ENCODE measurements at places on chromosomes 16 and 17.

DNA sequence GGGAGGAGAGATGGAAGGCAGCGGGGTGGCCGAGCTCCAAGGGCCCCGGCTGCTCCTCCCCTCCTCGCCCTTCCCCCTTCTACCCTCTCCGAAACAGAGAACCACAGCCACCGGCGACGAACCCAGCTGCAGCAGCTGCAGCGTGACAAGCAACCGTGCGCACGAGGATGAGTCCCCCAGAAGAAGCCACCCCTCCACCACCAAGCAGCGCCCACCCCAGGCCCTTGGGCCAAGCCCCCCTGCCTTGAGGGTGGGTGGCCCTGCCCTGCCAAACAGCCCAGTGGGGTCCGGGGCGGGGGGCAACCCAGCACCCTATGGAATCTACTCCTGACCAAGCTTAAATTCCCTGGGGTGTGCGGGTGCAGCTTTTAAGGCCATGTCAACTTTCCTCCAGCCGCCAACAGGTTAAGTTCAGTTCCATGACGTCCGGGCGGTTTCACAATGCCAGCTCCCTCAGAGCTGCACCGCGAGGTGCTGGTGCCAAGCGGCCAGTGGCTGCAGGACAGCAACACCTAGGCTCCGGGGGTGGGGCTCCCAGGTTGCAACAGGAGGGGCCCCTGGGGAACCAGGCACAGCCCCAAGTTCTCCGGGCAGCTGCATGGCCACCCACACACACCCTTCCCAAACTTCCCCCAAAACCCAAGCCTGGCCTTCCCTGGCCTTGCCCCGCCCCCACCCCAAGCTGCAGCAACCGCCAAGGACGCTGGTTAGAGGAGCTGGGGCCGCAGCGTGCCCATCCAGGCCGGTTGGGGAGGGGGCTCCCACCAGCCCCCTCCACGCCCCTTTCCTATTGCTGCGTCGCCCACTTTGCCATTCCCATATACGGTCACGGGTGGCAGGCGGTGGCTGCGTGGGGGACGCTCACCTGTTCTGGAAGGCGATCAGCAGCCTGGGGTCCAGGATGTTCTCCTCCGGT, 2.0 kb downstream of the CBX4 start:
- DNase-seq: no peak

DNA sequence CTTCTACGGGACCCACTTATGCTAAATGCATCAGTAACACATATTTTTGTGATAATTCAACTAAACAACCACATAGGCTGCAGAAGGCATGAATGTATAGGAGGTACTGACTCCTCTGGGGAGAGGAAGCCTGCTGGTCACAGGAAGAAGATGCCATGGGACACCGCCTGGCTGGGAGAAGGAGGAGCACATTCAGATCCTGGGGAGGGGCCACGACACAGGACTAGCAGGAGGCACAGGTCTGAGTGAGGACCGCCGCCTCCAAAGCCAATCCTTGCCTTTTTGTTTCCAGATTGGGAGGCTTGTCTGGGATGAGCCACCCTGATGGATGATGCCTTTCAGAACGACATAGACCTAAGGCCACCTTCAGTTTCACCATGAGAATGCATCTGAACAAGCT, 34.6 kb downstream of the MBTPS1 start:
- DNase-seq: no peak

DNA sequence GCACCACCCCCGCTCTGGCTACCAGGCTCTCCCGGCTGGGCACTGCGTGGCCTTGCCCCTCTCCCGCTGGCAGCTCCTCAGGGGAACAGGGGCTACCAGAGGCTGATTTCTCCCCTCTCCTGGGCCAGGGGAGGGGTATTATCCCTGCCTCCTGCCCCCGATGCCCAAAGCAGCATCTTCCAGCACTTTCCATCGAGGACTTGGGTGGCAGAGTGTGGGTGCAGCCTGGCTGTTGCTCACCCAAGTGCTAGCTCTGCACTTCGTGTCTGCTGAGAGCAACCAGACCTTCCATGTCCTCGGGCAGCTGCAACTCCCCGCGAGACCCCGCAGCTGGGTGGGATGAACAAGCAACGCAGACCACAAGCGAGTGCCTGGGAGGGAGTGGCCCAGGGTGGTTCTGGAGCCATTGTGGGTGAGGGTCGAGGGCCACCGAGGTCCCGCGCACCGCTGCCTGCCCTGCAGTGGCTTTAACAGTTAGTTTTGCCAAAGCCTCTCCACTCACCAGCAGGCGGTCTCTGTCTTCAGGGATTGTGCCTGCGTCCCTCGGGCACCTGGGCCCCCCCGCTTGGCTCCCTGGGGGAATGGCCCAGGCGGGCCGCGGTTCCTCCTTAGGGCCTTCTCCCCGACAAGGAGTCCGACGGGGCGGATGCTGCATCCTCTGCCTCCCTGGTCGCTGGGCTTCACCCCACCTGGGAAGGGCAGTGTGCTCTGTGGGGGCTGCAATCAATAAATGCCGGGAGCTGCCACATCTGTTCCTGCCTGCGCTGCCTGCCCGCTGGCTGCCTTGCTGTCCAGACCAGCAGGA, 8.4 kb downstream of the SLC25A10 start:
- no peak for DNase-seq

DNA sequence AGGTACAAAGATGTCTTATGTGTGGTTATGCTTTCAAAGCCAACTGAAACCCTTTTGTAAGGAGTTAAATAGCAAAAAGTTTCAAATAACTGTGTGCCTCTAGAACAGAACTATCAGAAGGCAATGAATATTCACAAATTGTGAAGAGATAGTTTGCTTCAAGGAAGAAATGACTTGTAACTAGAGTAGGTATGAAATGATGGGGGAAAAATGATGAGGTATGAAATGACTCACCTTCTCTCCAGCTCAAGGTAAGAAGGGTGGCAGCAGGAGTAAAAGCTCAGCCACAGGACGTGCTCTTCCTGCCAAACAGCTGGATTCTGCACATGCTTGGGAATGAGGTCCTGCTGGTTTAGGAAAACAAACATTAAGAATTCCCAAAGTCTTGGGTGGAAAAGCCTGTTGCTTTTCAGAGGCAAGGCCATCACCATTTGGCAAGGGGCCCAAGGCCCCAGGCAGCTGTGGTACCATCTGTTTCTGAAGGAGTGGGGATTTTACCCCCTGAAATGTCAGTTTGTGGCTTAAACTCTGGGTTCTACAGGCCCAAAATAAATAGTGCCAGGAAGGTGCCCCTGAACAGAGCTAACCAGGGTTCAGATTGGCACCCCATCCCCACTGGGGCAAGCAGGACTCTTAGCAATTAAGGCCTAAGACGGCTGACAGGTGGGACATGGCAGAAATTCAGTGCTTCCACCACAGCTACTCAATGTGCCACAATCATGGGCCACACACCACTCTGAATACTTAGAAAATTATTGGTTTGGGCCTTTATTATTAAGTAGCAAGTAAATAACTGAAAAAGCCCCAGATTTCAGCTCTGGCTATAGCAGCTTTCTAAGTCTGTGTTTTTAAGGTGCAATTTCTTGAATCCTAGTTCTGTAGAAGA, 13.3 kb downstream of the HERPUD1 start:
- no peak for DNase-seq

GRCh38 chr17:73285603-73285908, 23.9 kb upstream of the CPSF4L start:
- no peak for DNase-seq

DNA sequence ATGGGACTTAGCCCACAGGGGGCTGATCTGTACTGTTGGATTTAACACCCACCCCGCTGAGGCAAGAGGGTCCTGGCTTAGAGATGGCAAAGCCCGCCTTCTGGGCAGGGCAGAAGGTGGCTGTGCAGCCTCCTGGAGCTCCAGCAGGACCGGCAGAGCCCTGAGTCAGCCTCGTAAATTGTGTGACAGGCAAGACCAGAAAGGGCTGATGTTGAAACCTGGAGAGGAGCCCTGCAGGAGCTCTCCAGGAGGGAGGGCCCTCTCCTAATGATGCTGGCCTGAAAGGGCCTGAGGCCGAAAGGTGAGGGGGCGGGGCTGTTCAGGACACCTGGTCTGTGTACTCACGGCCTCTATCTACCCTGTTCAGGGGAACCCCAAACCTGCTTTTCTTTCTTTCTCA, 22.5 kb upstream of the MYO15B start:
- no peak for DNase-seq

DNA sequence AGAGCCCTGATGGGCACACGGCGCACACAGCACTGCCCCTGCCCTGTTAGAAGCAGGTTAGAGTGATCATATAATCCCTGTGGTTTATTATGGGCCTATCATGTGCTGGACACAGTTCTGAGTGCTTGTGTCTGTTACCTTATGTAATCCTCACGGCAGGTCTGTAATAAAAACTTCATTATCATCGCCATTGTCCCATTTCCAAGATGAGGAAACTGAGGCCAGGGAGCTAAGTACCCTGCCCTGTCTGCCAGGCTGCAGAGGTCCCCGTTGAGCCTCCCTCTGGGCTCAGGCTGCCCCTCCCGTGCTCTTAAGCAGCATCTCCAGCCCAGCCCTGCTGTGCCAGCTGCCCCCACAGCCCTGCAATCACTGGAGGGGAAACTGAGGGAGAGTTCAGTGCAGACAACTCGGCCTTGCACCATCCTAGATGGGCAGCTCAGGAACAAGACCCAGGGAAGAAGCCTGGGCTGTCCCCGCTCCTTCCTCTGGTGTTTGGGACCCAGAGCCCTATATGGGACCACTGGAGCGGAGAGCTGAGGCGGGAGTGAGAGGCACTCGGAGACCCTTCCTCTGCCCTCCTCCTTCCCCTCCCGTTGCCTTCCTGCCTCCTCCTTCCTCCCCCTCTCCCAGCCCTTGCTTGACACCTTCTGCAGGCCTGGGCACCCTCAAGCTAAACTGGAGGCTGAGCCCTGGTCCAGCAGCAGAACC, 42.0 kb downstream of the WNT3 start:
- no peak for DNase-seq

Measured in stimulated activated CD8-positive, alpha-beta memory T cell treated with anti-CD3 and anti-CD28 coated beads, Interleukin-12 subunit alpha, Interleukin-12 subunit beta, amount 100 ng/mL, for 1 hour (primary cell).